ENCODE measurements at places on chromosomes 6 and 20.

DNA sequence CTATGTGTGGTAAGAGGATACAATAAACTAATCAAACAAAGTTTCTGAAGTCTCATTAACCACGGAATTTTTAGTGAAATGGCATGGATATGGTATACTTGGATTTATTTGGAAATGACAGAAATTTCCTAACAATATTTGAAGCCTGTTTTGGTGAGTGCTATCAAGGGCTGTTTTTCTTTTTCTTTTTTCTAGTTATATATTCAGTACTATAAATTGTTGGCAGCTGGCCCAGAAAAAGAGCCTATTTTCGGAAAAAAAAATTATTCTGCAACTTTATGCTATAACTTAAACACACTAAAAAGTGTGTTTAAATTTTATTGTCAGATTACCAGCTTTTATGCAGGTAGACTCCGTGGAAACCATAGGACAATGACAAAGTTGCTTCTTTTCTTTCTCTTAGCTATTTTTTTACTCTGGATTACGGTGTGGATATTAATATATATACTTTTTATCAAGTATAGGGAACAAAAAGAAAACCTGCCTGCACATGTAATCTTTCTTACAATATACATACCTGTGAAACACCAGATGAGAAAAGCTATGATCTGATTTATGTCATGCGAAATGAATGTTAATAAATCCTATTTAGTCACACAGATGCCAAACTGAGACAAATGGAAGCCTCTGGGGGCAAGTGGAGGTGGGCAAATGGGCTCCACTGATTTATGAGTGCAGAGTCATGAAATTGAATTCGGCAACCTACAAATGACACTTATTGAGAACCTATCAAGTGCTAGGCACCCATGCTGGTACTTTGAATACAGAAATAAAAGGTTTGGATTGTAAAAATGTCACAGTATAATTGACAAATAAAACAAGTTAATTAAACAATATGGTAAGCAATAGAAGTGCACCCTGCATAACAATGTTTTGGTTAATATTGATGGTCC, 919.5 kb upstream of the FLRT3 start:
- DNase-seq, result no peak

DNA sequence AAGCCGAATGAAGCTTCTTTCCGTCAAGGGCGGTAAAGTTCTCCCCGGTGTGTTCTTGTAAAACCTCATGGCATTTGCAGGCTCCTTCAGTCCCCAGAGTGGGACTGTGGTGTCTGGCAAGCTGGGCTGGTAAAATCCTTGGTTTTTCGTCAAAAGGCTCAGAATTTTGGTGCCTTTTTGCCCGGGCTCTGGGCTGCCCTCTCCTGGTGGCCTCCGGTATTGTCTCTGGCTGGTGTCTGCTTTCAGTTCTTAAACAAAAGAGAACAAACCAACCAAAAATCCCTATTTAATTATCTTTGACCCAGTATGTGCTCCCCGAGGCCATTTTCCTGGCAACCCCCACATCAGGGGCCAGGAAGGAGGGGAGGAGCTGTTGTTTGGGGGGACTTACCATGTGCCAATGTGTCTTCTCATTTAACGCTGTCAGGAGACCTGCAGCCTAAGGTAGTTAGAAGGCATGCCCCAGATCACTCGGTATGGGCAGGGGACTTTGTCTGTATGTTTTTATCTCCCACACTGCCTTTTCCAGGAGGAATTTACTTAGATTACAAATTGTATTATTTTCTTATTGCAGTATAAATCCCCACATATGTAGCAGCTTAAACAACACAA, 11.1 kb downstream of the CDH4 start:
- DNase-seq, result no peak

- no peak for DNase-seq
These were observed 24.9 kb upstream of the LAMA4 start for GRCh38 chr6:112279031-112279935.

GRCh38 chr6:30196376-30196775, 16.8 kb downstream of the TRIM26 start:
- no peak for DNase-seq

DNA sequence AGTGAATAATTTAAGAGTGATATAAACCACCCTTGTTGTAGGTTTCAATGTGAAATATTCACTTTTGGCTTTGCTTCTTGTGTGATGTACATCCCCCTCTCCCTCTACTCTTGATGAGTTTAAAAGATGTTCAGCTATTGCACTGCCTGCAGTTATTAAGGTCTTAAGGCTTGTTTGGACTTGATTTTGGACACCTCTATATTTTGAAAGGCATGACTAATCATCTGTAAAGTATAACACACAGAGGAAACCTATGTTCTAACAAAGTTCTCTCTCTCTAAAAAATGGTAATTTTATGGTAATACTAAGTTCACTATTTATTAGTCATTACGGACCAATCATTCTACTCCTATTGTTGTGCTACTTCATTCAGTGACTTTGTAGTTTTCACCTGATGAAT, 1719.9 kb downstream of the GRIK2 start:
- DNase-seq, result no peak

DNA sequence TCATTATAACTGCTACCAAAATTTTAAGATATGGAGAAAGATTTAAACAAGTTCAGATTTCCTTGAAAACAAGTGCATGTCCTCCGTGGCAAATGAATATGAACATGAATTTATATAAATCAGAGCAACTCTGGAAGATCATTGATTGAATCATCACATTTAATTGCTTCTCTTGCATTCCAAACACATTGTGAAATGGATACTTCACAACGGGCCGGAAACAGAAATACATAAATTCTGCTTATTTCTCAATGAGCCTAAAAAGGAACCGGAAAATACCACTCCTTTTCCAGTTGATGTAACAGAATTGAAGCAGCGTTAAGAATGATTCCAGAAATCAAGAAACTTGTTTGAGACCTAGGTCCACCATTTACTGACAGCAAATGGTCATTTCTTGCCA, 134.6 kb upstream of the BTN3A2 start:
- DNase-seq, result no peak

- no peak for DNase-seq
These were observed 83.8 kb downstream of the IYD start for GRCh38 chr6:150452428-150453243.

GRCh38 chr6:21752054-21752811, 158.7 kb downstream of the SOX4 start:
- DNase-seq, result no peak

DNA sequence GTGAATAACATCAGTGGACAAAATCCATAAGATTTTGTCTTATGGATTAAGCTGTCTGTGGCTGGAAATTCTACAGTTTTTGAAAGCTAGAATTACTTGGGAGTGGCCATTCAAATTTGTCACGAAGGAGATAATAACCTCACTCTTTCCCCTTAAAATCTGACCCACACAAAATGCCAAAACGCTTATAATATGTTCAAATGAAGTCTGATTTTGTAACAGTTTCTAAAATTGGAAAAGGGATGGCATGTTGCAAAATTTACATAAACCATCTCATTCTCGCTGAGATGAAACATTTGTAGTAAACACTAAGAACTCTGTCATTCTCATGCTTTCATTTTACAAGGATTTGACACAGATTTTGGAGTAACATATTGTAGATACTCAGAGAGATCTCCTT, 112.7 kb downstream of the GJA1 start:
- no peak for DNase-seq

GRCh38 chr6:36340618-36341454, 4.1 kb upstream of the BNIP5 start:
- DNase-seq, result peak; percentile 70

DNA sequence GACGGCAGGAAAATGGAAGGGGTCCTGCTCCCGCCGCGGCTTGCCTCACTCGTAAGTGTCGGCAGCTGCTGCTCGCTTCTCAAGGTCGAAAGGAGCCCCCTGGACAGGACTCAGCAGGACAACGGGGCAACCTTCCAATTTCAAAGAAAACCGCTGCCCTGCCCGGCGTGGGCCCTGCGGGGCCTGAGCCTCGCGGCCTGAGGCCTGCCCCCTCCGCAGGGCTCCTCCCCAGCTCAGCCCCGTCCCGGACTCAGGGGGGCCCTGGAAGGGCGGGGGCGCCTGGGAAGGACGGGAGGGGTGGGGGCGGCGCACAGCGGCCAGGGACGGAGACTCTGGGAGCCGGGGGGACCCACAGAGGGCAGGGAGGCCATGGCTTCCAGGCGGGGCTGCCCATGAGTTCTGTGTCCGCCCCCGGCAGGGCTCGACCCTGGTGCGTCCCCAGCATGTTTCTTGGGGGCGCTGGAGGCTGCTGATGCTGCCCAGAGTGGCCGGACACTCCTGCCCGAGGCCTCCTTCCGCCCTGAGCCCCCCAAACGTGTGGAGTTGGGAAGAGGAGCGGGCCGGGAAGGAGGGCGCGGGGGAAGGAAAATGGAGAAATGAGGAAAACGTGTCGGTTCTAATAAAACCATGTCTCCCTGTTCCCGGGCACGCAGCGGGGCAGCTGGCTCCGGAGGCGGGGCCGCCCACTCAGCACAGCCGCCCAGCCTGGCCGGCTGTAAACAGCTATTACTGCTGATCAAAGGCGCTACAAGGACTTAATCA, 114.6 kb downstream of the DLL1 start:
- DNase-seq, result no peak

- no peak for DNase-seq
These were observed 14.8 kb downstream of the TP53RK start for GRCh38 chr20:46674253-46675083.

GRCh38 chr20:13236990-13237720, 16.1 kb downstream of the ISM1 start:
- no peak for DNase-seq

- DNase-seq, result peak; percentile 63
These were observed 1.8 kb upstream of the KCNQ5 start for GRCh38 chr6:72619883-72620696.

All from CD4-positive, alpha-beta T cell treated with Interferon gamma for 1 hour (primary cell).